ENCODE measurements at places on chromosomes 6 and 20.

DNA sequence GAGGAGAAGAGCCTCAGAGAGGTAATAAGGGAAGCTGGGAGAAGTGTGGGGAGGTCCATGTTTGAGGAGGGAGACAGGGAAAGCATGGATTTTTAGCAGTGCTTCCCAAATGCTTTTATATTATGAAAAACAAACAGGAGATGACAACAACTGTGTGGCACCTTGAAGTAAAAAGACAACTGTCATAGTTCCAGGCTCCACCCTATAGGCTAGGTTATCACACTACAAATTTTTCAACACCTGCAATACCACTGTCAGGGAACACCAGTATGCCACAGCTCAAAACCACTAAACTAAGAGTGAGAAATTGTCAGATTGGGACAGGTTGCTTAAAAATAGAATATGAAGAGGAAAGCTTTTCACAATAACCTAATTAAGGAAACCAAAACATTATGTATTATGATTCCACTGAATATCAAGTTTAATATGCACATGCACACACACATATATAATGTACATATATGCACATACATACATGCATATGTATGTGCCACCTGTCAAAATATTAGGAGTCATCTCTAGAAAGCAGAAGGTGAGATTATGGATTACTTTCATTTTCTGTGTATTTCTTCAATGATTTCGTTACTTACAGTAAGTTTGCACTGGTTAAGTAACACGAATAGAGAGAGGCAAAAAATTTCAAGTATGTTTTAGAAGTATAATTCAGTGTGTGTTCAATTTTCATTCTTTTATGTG, 261.2 kb downstream of the PTPRK start:
- DNase-seq = no peak

DNA sequence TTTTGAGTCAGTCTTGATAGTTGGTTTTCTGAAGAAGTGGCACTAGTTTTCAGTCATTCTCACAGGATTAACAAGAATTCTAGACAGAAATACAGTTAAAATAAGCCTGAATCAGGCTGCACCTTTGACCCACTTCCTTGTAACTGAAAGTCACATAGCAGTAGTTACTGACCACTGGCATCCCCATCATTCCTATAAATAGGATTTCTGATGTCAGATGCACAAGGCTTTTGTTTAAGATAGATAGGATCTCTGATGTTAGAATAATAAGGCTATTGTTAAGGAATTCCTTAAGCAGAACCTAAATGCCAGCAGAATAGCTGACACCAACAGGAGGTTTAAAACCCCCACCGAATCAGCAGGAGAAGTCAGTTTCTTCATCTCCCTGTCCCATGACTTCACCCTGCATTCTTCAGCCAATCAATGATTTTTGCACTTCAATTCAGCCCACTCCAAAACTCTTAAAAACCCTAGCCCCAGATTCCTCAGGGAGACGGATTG, 30.6 kb upstream of the ZBTB24 start:
- no peak for DNase-seq

- no peak for DNase-seq
These were observed 53.8 kb downstream of the PKIB start for GRCh38 chr6:122663981-122664380.

DNA sequence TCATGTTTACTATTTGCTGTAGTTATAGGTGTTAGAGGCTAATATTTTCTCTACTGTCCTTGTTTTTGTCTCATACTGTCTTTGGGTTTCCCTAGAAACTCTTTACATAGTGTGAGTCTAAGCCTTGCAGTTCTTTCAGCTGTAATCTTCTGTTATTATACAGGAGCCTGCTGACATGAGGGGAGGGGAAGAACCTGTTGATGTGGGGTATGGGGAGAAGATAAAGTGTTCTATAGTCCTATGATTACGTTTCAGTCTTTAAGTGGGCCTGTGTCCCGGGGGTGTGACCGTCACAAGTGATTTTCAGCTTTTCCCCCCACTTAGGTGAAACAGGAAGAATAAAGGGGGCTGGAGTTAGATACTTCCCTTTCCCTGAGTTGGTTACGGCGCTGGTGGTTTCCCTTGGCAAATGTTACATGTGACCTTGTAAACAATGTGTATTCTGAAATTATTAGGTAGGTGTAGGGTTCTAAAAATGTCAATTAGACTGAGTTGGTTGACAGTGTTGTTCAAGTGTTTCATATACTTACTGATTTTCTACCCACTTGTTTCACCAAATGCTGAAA, 41.3 kb downstream of the REV3L start:
- DNase-seq = no peak

DNA sequence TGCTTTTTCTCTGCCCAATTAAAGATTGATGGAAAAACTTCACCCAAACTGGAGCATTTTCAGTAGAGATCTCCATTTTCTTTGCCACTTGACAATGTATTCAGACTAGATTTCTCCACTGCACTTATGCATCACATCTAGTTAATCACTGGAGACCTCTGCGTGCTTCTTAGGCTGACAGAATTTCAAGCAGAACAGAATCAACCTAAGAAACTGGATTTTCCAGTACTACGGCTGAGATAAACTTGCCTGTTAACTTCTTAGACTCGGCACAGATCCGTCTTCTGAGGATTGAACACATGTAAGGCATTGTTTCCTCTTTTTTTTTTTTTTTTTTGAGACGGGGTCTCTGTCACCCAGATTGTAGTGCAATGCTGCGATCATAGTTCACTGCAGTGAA, 139.2 kb downstream of the LRRC1 start:
- DNase-seq = no peak

DNA sequence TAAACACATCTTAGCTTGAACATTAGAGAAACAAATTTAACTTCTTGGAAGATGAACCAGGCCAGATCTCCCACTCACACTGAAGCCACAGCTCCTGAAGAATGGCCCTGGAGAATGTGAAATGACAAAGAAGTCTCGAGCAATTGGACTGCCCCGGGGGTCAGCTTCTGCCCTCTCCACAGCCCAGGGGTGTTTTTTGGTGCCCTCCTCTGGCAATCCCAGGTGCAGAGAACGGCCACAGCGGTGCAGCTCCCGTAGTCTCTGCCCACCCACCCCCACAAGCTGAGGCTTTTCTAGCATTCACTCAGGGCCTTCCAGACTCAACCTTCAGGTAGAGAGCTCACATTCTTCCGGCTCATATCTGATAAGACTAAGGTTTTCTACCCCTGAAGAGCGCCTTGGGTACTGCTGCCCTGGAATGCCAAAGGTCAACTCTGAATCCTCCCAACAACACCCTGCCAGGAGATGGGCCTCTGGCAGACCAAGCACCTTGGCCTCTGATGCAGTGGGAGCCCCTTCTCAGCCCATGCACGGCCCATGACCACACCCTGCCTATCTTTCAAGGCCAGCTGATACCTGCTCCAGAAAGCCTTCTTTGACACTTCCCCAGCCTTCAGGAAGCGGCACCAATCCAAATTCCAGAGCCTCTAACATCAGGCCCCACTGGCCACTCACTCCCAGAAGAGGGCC, 208.3 kb downstream of the SYNDIG1 start:
- no peak for DNase-seq

GRCh38 chr20:47453167-47453782, 48.4 kb upstream of the NCOA3 start:
- no peak for DNase-seq

GRCh38 chr6:146980900-146981329, 223.3 kb upstream of the STXBP5 start:
- DNase-seq = no peak

GRCh38 chr6:604579-604978, 52.3 kb downstream of the HUS1B start:
- DNase-seq = no peak

- DNase-seq = no peak
These were observed 130.6 kb upstream of the TAB2 start for GRCh38 chr6:149186873-149187272.

- DNase-seq = no peak
These were observed 161.0 kb downstream of the CDK19 start for GRCh38 chr6:110654096-110654820.

DNA sequence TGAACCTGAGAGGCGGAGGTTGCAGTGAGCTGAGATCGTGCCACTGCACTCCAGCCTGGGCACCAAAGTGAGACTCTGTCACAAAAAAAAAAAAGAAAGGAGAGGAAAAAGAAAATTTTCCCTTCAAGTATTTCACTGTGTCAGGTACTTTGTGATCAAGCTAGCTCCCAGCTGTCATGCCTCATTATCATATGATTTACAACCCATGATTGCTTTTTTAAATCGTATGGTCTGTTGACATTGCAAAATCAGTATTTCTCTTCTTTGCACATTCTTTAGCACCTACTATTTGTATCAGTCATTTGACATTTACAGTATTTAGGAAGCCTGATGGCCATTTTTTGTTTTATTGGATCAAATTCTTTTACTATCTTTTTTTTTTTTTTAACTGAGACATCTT, 22.4 kb downstream of the SASH1 start:
- no peak for DNase-seq

DNA sequence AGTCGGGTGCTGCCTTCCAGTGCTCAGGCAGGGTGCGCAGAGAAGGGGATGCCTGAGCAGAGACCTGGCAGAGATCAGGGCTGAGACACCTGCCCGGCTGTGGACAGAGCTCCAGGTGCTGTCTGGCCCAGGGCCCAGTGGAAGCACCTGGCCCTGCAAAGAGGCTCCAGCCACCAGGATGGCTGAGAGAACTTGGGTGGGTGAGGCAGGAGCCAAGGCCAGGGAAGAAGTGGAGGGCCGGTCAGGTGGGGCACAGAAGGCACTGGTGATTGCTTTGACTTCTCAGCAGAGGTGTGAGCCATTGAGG, 31.2 kb downstream of the PNLDC1 start:
- DNase-seq = no peak

DNA sequence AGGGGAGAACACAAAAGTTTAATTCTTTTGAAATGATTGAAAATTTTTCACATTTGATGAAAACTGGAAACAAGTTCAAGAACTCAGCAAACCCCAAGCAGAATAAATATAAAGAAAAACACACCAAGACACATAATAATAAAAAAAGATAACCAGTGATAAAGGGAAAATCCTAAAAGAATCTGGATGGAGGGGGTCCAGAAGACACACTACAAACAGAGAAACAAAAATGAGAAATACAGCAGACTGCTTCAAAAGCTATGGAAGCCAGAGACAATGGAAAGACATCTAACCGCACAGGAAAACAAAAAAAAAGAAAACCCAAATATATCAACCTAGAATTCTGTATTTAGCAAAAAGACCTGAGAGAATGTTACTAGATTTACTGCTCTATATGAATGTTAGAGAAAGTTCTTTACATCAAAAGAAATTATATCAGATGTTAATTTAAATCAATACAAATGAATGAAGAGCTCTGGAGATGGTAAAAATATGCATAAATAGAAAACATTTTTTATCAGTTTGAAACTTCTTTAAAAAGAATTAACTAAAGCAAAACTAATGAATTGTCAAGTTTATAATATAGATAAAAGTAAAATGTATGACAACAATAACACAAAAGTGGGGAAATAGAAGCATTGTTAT, 310.7 kb upstream of the PREP start:
- no peak for DNase-seq

DNA sequence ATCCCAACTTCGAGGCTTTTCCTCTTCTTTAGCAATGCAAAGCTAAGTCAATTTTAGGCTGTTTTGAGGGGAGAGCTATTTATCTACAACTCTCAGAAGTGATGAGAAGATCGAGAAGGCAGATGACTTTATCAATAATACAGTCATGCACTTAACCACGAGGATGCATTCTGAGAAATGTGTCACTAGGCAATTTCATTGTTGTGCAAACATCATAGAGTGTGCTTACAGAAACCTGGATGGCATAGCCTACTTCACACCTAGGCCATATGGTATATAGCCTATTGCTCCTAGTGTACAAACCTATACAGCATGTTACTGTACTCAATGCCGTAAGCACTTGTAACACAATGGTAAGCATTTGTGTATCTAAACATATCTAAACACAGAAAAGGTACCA, 66.6 kb downstream of the PRND start:
- DNase-seq = no peak

DNA sequence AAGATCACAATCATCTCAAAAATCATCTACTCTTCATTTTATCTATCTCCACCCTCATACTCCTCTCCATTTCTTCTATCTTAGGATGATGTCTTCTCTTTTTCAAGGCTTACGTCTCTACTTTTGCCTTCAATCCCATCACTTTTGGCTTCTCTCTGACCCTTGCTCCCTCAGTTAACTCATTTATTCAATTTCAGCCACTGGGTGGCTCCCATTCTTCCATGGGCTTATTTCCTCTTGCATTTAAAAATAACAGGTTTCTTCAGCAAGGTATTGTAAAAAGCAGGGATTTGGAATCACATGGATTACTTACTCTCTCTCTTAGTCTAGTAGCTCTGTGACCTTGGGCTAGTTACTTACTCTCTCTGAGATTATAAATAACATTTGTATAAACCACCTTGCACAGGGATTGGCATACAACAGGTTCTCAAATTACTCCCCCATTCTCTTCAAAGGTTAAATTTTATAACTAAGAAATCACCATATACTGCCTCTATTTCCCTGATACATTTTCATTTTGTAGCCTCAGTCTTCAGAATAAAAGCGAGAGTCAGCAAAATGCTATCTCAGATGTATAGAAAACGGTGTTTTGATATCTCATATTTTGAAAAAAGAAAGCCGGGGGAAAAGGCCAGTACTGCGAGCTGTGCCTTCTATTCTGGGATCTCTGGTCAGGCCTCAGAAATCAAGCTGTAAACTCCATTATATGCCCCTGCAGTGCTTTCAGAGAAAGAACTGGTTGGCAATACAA, 5.5 kb downstream of the ZSCAN12 start:
- DNase-seq = no peak

DNA sequence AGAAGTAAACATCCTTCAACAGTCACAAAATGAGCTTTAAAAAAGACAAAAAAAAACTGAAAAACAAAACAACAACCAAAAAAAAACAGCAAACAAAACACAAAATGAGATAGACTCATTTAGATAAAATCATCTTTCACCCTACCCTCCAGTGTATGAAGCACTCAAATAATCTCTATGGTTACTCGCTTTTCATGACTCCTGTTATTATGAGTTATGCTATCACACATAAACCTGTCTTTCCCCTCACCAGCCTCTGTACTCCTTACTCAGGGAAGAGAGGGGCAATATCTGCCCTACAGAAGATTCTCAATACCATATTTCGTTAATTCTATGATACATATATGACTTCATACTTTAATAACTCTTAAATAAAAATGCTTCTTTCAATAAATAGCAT, 158.2 kb downstream of the TPBG start:
- no peak for DNase-seq

DNA sequence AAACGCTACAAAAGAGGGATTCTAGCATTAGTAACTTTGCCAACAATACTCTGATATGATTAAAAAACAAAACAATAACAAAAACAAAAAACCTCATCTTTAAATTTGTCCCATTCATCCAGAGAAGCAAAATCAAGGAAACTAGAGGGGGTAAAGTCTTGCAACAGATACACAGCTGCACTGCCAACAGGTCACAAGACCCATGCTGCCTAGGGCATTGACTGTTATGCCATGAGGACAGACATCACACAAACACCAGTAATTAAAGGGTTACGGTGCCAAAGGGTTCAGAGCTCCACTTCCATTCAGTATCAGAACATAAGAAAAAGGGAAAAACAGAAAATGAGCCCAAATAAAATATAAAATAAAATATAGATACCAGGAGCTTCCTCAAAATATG, 1.6 kb downstream of the TBC1D20 start:
- no peak for DNase-seq

GRCh38 chr6:126633373-126633772, 293.5 kb downstream of the CENPW start:
- DNase-seq = no peak
